ENCODE measurements at places on chromosomes 7 and 10.

- H3K4me3 ChIP-seq = no peak overlapping the region
- H3K4me1 ChIP-seq = no peaks in the 10 kb centered on the region
- no peaks in the 10 kb centered on the region for H3K36me3 ChIP-seq
- no peak overlapping the region for H3K27ac ChIP-seq
These were observed 14.8 kb downstream of the PDK4 start for GRCh38 chr7:95581467-95581866.

DNA sequence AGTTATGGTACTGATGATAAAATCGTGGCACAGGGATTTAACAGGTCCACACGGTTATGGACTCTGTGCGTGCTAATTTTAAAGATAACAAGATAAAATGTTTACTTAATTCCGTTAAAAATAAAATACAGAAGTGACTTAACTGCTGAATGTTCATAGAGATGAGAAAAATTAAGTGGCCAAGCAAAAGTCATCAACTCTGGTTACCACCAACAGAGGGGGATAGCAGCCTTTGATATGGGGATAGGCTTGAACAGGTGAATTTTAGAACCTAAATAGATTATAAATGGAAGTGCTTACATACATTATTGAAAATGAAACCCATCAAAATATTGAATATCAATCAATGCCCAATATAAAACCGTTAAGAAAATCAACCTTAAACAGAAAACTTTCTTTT is 245.0 kb downstream of the WDR37 start:
- H3K27ac ChIP-seq = no peak overlapping the region
- no peak overlapping the region for H3K4me3 ChIP-seq
- H3K36me3 ChIP-seq = no peaks in the 10 kb centered on the region

DNA sequence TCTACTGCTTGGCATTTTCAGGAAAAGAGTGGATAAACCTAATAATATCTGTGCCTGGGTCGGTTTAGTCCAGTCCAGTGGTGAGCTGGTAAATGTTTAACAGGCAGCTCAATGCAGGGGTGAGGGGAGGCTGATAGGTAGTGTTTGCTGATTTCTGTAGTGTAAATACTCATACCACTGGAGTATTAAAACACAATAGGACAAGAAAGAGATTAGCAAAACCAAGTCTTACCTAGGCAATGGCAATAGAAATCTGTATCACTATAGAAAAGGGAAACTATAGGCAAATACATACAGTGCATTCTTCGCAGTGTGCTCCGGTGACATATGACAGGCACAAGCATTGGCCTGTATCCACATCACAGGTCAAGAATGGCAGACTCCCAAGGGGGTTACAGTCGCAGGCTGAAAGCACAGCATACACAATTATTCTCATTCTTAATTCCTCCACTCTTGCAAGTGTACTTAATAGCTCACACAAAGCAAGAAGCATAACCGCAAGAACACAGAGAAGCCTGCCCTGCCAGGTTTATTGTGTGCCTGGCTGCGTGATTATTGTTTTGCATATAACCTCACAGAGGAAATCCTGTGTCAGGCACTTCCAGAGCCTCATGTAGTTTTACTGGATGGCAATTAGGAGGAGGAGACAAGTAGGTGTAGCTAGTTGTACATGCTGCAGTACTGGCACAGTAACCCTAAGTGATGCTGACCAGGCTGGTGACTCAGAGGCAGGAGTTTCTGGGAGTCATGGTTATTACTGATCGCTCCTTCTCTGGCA is 35.0 kb downstream of the LAMB4 start:
- H3K27ac ChIP-seq = no peak overlapping the region
- H3K36me3 ChIP-seq = no peaks in the 10 kb centered on the region
- no peak overlapping the region for H3K4me3 ChIP-seq

DNA sequence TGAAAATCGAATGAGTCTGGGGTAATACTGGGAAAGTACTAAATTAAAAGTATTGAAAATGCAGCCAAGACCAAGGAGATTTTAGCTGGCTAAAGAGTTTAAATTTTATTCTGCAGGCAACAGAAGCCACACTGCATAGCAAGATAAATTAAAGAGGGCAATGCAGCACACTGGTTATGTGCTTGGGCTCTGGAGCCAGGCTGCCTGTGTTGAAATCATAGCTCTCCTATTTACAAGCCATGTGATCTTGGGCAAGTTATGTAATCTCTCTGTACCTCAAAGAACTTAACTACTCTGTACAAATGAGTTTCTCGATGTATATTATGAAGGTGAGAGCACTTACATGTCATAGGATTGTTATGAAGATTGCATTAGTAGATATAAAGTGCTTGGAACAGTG is 9.9 kb downstream of the SLC25A13 start:
- DNase-seq = no peak
- H3K36me3 ChIP-seq = no peaks in the 10 kb centered on the region
- H3K4me3 ChIP-seq = no peak overlapping the region
- no peaks in the 10 kb centered on the region for H3K27me3 ChIP-seq
- H3K27ac ChIP-seq = no peak overlapping the region

GRCh38 chr7:142181211-142181610 is 69.7 kb downstream of the MGAM2 start:
- no peak for DNase-seq
- no peaks in the 10 kb centered on the region for H3K36me3 ChIP-seq
- no peak overlapping the region for H3K4me3 ChIP-seq
- H3K4me1 ChIP-seq = no peaks in the 10 kb centered on the region
- H3K27ac ChIP-seq = no peak overlapping the region
